Activated naive CD4-positive, alpha-beta T cell treated with anti-CD3 and anti-CD28 coated beads for 36 hours (primary cell): ENCODE measurements at places on chromosomes 4 and X. TPM values are rescaled to one million over a fixed set of nuclear protein-coding genes. Genes with fewer than 3 reads are reported as not detected.
A peak's percentile ranks its signal among the peaks of the same experiment; 100 is the strongest.

- no peak for DNase-seq
- no peaks in the 10 kb centered on the region for H3K27me3 ChIP-seq
- no peak overlapping the region for H3K27ac ChIP-seq
- H3K4me1 ChIP-seq = no peaks in the 10 kb centered on the region
Measured at GRCh38 chr4:32631831-32632230, 1911.7 kb downstream of the PCDH7 start.

Gene EFHC2
- 0.79 TPM for total RNA-seq

DNA sequence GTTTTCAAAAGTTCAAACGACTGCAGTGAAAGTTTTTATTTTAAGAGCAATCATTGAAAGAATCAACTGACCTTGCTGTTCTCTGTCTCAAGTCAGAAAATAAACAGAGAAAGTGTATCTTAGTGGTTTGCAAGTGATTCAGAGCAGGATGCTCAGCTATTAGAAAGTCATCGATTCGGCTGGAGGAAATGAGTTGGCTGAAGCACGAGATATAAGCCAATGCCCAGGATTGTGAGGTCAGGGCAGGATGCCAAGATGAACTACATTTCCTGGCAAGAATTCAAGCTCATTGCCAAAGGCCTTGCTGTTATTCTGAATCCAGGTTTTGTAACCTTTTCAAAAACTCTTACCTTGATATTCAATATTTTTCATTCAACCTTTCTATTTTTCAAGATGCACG is 541.4 kb upstream of the BOD1L1 start:
- no peaks in the 10 kb centered on the region for H3K27me3 ChIP-seq
- peaks cover 3% of the 10 kb centered on the region for H3K4me1 ChIP-seq
- H3K27ac ChIP-seq = no peak overlapping the region
- peak; percentile 22 for DNase-seq
- no peaks in the 10 kb centered on the region for H3K36me3 ChIP-seq

GRCh38 chrX:120653000-120653399 is 23.1 kb upstream of the C1GALT1C1 start:
- no peaks in the 10 kb centered on the region for H3K36me3 ChIP-seq
- no peak for DNase-seq
- peaks cover 12% of the 10 kb centered on the region for H3K4me1 ChIP-seq
- H3K27ac ChIP-seq = no peak overlapping the region

Gene FGFR3
- total RNA-seq = 0.27 TPM

GRCh38 chr4:143625632-143626031 is 74.8 kb downstream of the FREM3 start:
- no peaks in the 10 kb centered on the region for H3K27me3 ChIP-seq
- H3K27ac ChIP-seq = no peak overlapping the region
- no peaks in the 10 kb centered on the region for H3K36me3 ChIP-seq
- no peak overlapping the region for H3K4me3 ChIP-seq
- no peaks in the 10 kb centered on the region for H3K4me1 ChIP-seq

Gene AMBN
- total RNA-seq = not detected

Gene CYSLTR1
- 2.1 TPM for total RNA-seq

Gene ARR3
- not detected for total RNA-seq
